Pulmonary artery endothelial cell (primary cell): ENCODE measurements at places on chromosomes 6 and 20.

GRCh38 chr6:12170351-12171092 is 119.6 kb upstream of the EDN1 start:
- no peak for DNase-seq

GRCh38 chr6:72968704-72969103 is 256.6 kb downstream of the KHDC1L start:
- no peak for DNase-seq

DNA sequence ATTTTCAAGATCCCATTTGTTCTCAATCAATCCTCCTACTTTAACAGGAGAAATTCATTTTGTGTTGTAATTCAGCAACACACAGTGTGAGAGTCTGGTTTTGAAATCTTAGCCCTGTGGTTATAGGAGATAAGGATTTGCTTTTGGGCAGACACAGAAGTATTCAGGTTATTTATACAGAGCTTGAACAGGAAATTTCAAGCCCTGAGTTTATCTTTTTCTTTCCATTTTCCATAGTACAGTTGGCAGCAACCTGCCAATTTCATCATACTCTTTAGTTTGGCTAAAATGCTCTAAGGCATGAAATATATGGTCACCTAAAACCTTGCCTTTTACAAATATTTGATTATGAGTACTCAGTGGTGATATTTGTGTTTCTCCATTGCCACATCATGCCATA is 41.4 kb downstream of the PKIB start:
- DNase-seq, result no peak

DNA sequence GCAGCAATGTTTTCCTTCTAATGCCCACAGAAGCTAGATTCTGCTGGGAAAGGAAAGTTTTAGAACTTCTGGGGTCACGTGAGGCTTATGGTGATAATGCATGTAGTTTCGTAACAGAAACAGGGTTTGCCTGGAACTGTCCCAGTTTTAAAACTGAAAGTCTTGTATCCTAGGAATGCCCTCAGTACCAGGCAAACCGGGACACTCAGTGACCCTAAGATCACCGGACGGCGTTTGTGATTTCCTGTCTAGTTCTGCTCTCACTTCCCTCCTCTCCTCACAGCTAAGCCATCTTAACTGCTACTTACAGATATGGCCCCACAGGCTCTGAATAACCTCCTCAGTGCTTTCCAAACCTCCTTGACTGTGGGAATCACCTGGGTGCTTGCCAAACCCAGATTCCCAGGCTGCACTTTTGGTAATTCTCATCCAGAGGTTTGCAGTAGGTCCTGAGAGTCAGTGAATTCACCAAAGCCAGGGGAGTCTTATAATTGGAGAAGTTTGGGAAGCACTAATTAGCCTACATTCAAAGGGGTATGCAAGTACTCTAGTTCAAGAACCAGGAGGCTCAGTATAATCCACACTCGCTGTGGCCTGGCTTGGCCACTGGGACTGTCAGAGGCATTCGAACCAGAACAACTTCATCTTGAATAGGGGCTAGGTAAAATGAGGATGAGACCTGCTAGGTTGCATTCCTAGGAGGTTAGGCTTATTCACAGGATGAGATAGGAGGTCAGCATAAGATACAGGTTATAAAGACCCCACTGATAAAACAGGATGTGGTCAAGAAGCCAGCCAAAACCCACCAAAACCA is 231.6 kb upstream of the MYLIP start:
- DNase-seq, result peak; percentile 53

GRCh38 chr20:4017051-4017712 is 1.8 kb upstream of the RNF24 start:
- DNase-seq, result no peak

- DNase-seq, result no peak
Observed at GRCh38 chr20:4581838-4582237, 139.9 kb upstream of the PRND start.

- DNase-seq, result no peak
Observed at GRCh38 chr20:18288749-18289267, 481 bp downstream of the ZNF133 start.

DNA sequence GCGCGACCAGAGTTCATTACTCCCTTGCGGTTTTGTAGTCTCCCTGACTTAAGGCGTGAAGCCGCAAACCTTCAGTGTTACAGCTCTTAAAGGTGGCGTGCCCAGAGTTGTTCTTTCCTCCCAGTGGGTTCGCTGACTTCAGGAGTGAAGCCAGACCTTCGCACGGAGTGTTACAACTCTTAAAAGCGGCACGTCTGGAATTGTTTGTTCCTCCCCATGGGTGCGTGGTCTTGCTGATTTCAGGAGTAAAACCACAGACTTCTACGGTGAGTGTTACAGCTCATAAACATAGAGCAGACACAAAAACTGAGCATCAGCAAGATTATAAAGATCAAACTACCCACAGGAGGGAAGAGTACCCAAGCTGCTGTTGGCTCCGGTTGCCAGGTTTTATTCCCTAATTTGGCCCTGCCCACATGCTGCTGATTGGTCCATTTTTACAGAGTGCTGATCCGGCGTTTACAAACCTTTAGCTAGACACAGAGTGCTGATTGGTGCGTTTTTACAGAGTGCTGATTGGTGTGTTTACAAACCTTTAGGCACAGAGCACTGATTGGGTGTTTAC is 10.4 kb downstream of the TMEM14C start:
- DNase-seq, result no peak

GRCh38 chr6:150711061-150711460 is 111.4 kb downstream of the PLEKHG1 start:
- DNase-seq, result no peak

GRCh38 chr6:35041086-35041861 is 99.9 kb downstream of the TCP11 start:
- DNase-seq, result no peak

DNA sequence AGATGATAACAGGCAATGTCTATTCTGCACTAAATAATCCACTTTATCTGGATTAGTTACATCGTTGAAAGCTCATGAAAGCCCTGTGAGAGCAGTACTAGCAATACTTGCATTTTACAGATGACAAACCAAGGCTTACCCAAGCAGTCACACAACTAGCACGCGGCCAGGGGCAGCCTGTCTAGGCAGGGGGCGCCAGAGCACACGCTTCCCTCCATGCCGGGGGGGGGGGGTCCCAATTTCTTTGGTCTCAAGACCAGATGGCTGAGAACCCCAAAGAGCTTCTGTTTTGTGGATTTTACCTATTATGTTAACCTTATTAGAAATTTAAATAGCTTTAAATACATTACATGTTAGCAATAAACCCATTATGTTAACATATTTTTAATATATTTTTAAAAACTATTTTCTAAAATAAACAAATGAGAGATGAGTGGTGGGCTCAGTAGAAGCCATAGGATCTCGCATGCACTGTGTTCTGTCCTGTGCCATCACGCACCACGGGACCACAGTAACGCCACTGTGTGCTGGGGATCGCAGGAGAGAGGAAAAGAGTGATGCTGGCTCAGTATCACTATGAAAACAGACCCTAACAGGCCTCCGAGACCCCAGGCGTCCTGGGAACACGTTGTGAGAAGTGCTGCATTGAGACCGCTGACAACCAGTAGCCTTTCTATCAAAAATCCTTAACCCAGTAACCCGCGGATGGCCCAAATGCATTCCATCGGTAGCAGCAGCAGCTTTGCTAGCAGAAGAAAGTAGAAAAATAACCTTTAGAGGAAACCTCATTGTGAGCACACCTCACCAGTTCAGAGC is 5.3 kb upstream of the PRR18 start:
- DNase-seq, result no peak

DNA sequence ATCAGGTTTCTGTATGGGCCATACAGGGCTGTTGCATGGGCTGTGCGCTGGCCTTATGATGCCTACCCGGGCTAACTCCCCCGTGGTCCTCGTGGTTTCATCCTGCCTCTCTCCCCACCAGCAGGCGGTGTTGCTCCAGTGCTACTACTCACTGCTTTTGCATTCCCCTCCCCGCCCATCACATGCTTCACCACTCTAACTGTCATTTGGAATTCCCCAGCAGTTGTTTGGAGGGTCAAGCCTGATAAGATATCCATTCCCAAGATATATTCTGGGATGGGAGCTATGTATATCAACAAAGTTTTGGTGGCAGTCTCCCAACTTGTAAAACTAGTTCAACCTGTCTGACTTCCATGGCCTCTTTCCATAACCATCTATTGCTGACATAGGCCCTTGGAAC is 233.2 kb upstream of the SOX4 start:
- DNase-seq, result no peak

- no peak for DNase-seq
Observed at GRCh38 chr6:168374051-168374502, 54.5 kb upstream of the DACT2 start.

DNA sequence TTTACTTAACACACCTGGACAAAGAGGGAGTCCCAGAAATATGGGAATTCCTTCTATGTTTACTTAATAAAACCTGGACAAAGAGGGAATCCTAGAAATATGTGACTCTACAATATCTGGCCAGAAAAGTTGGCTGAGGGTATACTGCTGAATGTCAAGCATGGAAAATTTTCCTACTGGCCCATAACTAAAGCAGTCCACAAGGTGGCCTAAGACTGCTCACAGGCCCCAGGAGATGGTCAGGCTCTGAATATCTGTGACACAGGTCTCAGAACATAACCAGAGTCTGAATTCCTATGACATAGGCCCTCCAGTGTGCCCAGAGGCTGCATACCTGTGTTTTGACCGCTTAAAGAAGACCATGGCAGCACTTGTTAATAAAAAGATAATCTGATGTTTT is 578.2 kb upstream of the NRSN1 start:
- no peak for DNase-seq

- DNase-seq, result no peak
Observed at GRCh38 chr6:127533736-127534135, 14.6 kb upstream of the MTCL3 start.

DNA sequence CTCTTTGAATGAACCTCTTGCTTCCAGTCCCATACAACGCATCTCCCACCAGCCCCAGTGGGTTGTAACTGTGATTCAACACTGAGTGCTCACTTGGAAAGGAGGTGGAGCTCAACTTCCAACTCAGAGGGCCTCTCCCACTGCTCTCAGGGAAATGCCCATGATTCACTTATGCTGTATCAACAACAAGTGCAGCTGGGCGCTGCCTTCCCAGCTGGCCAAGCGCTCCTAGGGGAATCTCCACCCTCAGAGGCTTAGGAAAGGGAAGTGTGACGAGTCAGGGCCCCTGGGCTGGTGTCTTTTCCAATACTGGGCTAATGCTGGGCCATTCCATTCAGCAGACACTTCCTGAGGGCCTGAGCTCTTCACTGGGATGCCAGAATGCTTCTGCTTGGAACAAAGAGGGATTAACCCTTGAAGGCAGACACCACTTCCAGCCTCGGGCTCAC is 8.1 kb upstream of the OCSTAMP start:
- peak; percentile 91 for DNase-seq

GRCh38 chr6:4977468-4977867 is 26.4 kb downstream of the RPP40 start:
- DNase-seq, result no peak

DNA sequence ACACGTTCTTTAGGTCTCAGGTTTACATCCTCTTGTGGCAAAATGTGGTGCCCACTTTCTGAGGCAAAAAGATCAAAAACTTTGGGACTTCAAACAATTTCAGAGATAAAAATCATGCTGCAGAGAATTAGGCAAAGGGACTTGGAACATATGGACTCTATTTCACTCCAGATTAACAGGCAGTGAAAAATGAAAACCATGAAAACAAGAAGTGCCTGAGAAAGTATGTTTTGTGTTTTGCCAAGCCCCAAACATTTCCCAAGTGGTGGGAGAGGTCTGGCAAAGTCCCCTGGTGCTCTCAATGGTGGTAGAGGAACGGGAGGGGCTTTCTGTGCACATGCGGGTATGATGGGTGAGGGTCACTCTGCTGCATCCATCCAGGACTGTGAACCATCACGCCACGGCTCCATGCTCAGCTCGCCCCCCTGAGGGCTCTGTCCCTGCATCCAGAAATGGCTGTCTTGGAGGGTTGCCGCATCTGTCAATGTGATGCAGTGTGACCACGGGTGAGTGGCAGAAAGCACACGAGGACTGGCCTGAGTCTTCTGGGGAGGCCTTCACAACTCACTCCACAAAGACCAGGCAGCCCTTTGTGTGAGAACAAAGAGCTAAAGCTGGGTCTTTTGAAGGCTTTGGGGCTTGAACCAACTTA is 43.2 kb upstream of the TBC1D7 start:
- DNase-seq, result no peak

- DNase-seq, result no peak
Observed at GRCh38 chr20:34948030-34948429, 7.6 kb downstream of the GSS start.

- DNase-seq, result no peak
Observed at GRCh38 chr20:19928328-19929011, 88.7 kb upstream of the NAA20 start.

GRCh38 chr6:132504757-132505156 is 8.2 kb downstream of the STX7 start:
- DNase-seq, result peak; percentile 79

DNA sequence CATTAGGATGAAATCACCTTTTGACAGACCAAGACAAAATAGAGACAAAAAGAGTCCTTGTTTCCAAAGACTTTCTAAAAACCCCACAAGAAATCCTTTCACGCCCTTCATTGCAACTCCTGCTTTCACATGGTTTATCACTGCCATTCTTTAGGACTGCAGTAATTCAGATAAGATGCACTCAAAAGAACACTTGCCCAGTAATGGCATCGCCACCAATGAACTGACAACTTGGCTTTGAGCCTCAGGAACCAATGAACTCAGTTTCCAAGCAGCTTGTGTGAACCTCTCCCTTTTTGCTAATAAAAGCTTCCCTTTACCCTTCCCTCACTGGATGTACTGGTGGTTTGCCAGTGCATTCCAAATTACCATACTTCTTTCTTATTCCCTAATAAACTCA is 21.8 kb downstream of the OSTM1 start:
- no peak for DNase-seq

DNA sequence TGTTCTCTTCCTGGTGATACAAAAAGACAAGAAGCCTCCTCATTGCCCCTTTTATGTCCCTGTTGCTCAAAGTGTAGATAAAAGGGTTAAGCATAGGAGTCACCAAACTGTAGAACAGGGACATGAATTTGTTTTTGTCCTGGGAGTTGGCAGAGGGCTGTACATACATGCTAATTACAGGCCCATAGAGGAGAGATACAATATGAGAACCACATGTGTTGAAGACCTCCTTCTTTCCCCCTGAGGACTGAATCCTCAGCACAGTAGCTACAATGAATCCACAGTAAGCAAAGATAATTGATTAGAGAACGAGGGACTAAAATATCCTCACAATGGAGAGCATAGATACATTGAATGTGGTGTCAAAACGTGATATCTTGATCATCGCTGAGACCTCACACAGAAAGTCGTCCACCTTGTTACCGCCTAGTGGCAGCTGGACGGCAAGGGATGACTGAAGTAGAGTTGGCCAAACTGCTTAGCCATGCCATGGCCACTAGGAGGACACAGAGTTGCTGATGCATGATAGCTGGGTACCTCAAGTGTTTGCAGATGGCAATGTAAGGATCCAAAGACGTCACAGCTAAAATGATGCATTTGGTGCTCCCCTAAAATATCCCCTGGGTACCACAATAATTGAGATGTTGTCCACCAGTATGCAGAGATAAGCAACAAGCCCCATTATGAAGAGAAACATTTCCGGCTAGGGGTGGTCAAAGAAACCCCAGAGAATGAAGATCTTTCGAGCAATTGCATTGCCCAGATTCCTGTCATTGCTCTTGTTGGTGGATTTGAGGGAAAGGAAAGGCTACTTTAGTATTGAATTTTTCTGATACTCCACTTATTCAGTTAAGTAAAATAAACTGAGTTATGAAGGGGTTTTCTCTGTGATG is 15.0 kb downstream of the OR2B3 start:
- no peak for DNase-seq
